ENCODE measurements at places on chromosomes 3 and 15.
A peak's percentile ranks its signal among the peaks of the same experiment; 100 is the strongest.

- no peak for DNase-seq
Observed at GRCh38 chr3:81549831-81550230, 211.6 kb downstream of the GBE1 start.

GRCh38 chr15:101637516-101637915 lies 14.7 kb downstream of the TM2D3 start:
- DNase-seq, result peak; percentile 50

GRCh38 chr3:31936420-31937060 lies 44.5 kb downstream of the OSBPL10 start:
- peak; percentile 57 for DNase-seq

- DNase-seq, result no peak
Observed at GRCh38 chr3:65619451-65619881, 419.3 kb downstream of the MAGI1 start.

- DNase-seq, result no peak
Observed at GRCh38 chr3:50660386-50660785, 14.3 kb upstream of the DOCK3 start.

- no peak for DNase-seq
Observed at GRCh38 chr3:194256040-194256945, 94.8 kb downstream of the CPN2 start.

GRCh38 chr3:186414735-186415419 lies 52.8 kb upstream of the DGKG start:
- DNase-seq, result no peak

DNA sequence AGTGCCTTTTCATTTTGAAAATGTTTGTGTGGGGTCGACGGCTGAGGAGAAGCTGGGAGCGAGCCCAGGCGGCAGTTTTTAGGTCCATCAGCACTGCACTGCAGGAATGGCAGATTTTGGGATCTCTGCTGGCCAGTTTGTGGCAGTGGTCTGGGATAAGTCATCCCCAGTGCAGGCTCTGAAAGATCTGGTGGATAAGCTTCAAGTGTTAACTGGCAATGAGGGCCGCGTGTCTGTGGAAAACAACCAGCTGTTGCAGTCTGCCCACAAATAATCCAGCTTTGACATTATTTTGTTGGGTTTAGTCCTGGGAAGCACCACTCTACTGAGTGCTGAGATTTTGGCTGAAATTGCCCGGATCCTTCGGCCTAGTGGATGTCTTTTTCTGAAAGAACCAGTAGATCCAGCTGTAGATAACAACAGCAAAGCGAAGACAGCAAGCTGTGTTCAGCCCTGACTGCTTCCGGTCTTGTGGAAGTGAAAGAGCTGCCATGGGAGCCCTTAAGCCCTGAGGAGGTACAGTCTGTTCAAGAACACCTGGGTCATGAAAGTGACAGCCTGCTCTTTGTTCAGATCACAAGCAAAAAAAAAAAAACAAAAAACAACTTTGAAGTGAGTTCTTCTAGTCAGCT lies 13.1 kb upstream of the ANP32A start:
- no peak for DNase-seq

- no peak for DNase-seq
Observed at GRCh38 chr3:126530171-126531050, 6.5 kb downstream of the CHST13 start.

- DNase-seq, result no peak
Observed at GRCh38 chr15:64045101-64045435, 1.2 kb downstream of the DAPK2 start.

- DNase-seq, result no peak
Observed at GRCh38 chr15:76642671-76643070, 262.5 kb downstream of the SCAPER start.

DNA sequence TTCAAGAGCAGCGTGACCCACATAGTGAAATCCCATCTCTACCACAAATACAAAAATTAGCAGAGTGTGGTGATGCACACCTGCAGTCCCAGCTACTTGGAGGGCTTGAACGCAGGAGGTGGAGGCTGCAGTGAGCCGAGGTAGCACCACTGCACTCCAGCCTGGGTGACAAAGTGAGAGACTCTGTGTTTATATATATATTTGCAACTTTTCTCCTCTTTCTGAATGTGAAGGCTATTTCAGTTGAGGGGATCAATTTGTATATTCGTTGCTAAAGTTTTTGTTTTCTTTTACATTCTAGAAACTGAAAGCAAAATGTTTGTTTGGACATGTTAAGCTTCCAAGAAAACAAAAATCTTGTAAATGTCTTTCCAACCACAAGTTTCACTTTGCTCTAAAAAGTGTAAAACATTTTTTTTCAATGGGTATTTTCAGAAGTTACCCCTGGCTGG lies 29.8 kb upstream of the FAM98B start:
- no peak for DNase-seq

GRCh38 chr3:71045917-71046282 lies 537.6 kb downstream of the FOXP1 start:
- no peak for DNase-seq

- no peak for DNase-seq
Observed at GRCh38 chr3:169526246-169526645, 137.3 kb downstream of the MECOM start.
